ENCODE measurements at places on chromosomes 11 and 22. TPM values are rescaled to one million over a fixed set of nuclear protein-coding genes. Genes with fewer than 3 reads are reported as not detected.

Gene OR6T1
- not detected for total RNA-seq

- no peak for DNase-seq
These were observed 1.2 kb downstream of the KCNJ11 start for GRCh38 chr11:17387254-17387653.

- no peak for DNase-seq
These were observed 9.8 kb upstream of the FUT4 start for GRCh38 chr11:94533696-94534630.

GRCh38 chr11:119121008-119121810, at the start of gene HINFP:
TSS of gene HINFP (plus strand) at chr11:119121580. CDS start at chr11:119126945, 5,365 bp downstream.
- peak; percentile 100 for DNase-seq

DNA sequence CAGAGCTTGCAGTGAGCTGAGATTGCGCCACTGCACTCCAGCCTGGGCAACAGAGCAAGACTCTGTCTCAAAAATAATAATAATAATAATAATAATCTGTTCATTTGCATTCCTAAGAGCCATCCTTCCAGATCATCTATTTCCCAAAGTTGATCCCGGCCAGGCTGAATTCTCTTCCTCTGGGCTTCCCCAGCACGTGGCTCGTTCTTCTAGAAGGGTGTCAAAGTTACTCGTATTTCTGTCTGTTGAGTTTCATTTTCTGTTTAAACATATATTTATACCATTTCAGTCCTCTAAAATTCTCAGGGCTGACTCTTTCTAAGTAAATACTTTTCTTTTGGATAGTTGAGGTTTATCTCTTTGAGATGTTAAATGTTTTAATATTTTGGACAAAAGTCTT, 4.8 kb upstream of the JHY start:
- DNase-seq: no peak

Gene TRIM6
- 14.1 TPM for total RNA-seq

Gene CD82
- 5.9 TPM for total RNA-seq

DNA sequence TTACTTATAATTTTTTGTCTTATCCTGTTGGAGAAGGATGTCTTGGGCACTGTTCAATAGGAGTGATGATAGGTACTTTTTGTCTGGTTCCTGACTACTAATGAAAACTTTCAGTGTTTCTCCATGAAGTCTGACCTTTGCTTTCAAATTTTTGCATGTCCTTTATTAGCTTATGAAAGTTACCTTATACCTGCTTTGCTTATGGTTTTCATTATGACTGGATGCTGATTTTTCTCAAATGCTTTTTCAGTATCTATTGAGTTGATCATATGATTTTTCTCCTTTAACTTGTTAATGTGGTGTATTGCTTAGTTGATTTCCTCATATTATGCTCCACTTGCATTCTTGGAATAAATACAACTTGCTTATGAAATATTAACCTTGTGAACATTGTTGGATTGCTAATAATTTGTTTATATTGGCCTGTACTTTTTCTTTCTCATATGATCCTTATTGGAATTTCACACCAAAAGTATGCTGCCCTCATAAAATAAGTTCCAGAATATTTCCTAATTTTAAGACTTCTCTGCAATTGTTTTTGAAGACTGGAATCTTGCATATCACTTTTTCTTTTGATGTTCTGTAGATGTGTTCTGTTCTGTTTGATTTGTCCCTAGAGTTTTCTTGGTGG, 85.0 kb upstream of the SC5D start:
- no peak for DNase-seq
